ENCODE measurements at places on chromosomes 2 and 18.

- DNase-seq: no peak
Observed at GRCh38 chr18:77207540-77207939, 42.1 kb upstream of the GALR1 start.

GRCh38 chr2:33425586-33426031 lies 50.8 kb upstream of the RASGRP3 start:
- DNase-seq: no peak

GRCh38 chr2:39115556-39115955 lies 5.3 kb downstream of the SOS1 start:
- no peak for DNase-seq

GRCh38 chr2:227183657-227184367 lies 19.4 kb downstream of the COL4A3 start:
- no peak for DNase-seq

DNA sequence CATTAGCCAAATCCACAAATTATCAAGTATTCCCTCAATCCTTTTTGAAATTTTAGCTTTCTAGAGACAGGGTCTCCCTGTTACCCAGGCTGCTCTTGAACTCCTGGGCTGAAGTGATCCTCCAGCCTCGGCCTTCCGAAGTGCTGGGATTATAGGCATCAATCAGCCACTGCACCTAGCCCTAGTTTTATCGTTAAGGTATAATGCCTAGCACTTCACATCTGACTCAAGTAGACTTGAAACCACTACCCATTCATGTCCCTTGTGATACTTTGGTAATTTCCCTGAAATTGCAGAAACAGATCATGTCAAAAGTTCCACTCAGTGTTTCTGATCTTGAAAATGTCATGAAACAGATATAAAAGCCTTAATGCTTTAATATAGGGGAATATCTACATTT lies 26.3 kb downstream of the MEX3C start:
- DNase-seq: no peak

DNA sequence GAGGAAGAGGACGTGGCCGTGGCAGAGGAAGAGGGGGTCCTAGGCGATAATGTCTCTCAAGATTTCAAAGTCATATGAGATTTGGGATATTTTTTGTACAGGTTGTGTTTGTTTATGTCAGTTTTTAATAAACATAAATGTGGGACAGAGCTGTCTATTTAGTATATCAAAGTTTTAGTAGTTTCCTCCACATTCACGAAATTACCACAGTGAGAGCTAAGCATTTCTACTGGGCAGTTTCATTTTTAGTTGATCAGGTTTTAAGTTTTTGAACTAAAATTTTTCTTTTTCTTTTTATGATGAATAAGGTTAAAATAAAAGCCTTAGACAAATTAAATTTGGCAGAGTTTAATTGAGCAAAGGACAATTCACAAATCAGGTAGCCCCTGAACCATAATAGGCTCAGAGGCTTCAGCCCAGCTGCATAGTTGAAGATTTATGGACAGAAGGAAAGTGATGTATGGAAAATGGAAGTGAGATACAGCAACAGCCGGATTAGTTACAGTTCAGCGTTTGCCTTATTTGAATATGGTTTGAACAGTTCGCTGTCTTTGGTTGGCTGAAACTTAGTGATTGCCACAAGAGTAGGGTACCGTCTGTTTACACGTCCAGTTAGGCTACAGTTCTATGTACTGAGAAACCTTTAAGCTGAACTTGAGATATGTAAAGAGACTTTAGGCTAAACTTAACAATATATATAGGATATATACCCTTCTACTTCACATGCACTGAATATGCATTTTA lies 17.1 kb downstream of the SNRPD1 start:
- no peak for DNase-seq

GRCh38 chr2:47288864-47289263 lies 114.1 kb upstream of the MSH2 start:
- DNase-seq: no peak

DNA sequence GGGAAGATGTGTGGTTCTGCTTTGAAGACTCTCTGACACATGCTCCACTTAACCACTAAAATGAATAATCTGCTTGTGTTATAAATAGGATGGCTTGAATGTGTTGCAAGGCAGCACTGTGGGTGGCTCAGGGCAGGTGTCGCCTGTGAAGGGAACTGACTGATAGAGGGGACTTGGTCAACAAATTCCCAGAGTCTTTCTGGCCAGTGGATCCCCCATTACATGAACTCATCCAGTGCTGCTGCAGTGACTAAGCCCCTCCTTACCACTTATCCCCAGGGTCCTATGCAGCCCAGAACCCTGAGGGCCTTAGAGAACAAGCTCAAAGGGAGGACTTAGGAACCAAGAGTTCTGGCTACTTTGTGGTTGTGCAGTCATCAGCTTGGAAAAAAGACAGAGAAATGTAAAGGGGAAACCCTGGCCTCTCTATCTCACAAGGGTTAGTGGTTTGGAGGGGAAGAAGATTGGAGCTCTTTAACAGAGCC lies 226.2 kb upstream of the TNP1 start:
- no peak for DNase-seq

DNA sequence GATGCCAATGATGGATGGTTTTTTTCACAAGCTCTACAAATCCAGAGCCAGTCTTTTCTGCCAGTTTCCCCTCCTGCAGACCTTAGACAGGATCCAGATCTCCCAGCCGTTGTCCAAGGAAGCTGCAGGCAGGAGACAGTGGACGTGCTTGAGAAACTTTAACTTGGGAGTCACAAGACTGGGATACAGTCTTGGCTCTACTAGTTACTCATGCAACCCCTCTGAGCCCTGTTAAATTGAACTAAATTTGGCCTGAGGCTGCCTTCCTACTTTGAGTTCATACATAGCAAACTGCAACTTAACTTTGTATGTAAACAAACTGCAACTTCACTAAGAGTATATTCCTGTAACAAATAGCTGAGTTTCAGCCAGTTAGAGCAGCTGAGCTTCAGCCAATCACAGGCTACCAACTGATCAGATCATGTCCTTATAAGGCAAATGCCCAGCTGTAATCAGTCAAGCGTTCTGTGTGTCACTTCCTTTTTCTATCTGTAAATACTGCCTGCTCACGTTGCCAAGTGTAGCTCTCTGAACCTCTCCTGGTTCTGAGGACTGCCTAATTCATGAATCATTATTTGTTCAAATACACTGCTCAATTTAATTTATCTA lies 140.9 kb downstream of the CAPN13 start:
- peak; percentile 27 for DNase-seq

All from Panc1 (cell line).